ENCODE measurements at places on chromosomes 1 and 21.

- DNase-seq: no peak
Observed at GRCh38 chr21:14482165-14482564, 64.0 kb downstream of the SAMSN1 start.

GRCh38 chr1:117757668-117758067, 151.8 kb downstream of the TENT5C start:
- DNase-seq: no peak

DNA sequence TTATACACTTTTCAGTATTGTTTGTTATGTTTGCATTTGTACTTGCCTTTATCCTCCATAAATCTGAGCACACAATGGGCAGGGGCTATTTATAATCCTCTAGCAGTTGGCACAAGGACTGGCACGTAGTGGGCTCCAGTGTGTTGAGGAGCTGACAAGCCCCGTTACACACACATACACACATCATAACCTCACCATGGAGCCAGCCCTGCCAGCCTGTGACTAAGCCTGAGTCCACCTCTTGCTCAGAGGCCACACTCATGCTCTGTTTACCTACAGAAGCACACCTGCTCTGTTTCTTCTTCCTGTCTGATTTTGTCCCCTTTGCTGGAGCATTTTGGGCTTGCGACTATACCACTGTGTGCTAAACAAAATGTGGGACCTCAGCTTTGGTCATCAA, 64.5 kb upstream of the SPATA6 start:
- no peak for DNase-seq

GRCh38 chr1:221444346-221444745, 297.5 kb downstream of the DUSP10 start:
- no peak for DNase-seq

GRCh38 chr1:152251391-152251790, 27.4 kb upstream of the HRNR start:
- DNase-seq: no peak

DNA sequence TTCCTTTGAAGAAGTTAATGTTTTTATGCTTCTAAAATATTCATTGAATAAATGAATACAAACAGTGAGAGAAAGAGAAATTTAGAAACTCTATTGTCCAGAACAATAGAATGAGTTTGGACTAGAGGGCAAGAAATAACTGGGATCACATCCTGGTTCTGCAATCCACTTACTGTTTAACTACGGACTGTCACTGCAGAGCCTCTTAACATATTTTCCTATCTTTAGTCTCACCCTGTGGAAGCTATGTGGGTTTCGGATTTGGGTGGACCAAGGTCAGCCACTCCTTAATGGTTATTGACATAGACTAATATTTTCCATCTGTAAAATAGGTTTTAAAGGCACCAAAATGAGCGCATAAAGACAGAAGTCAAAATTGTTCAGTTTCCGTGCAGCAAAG, 116.6 kb downstream of the UBE2U start:
- DNase-seq: no peak

GRCh38 chr1:116814926-116815723, 60.9 kb downstream of the CD2 start:
- no peak for DNase-seq

DNA sequence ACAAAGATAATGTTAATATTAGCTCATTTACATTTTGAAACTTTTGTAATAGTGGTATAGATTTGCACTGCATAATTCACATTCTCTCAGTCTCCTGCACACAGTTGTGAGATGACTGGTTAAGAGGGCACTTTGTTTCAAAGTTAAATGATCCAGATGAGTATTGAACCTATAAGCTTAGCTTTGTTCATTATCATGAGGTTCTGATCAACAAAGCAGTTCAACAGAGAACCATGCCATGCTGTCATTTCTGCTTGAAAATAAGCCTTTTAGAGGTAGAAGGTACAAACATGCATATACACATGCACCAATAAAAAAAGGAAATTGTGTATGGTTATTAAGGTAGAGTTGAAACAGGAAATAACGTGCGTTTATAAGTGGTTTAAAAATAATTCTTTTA, 4.8 kb downstream of the RAP1A start:
- no peak for DNase-seq

GRCh38 chr1:156741481-156741983, 644 bp upstream of the MRPL24 start:
- no peak for DNase-seq
